ENCODE measurements at places on chromosomes 11 and 22.

DNA sequence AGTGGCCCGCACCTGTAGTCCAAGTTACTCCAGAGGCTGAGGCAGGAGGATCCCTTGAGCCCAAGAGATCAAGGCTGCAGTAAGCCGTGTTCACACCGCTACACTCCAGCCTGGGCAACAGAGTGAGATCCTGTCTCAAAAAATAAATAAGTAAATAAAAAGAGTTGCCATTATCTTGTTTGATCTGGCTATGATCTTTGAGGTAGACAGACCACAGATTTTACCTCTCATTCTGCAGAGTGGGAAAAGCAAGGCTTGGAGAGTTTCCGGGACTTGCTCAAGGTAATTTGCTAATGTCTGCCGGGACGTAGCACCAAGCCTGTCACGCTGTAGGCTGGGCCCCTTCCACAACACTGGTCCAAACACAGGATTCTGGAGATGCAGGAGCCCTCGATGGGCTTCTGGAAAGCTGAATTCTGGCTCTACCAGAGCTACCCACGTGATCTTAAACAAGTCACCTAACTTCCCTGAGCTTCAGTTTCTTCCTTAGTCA lies 6.8 kb downstream of the GRAP2 start:
- no peak for DNase-seq

- DNase-seq = no peak
Observed at GRCh38 chr22:20173246-20173645, 22.4 kb upstream of the CCDC188 start.

GRCh38 chr22:41127451-41127850 lies 35.1 kb downstream of the EP300 start:
- no peak for DNase-seq

- DNase-seq = no peak
Observed at GRCh38 chr11:106399076-106399511, 321.6 kb downstream of the AASDHPPT start.

DNA sequence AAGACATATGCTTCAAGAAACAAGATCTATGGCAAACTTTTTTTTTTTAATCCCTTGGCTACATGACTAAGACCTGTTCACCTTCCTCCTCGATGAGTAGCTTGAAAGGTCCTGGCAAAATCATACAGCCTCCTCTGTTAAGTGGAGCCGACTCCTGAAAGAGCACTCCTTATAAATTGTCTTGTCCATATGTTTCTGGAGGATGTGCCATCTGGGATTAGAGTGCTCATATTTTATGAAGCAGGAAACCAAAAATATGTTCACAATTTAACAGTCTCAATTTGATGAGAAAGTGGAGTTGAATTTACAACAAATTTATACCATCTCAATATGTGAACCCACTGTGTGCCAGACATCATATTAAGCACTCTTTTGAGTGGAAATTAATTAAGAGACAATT lies 912.1 kb upstream of the FAT3 start:
- DNase-seq = no peak

- DNase-seq = no peak
Observed at GRCh38 chr11:119470317-119471291, 47.6 kb upstream of the THY1 start.

DNA sequence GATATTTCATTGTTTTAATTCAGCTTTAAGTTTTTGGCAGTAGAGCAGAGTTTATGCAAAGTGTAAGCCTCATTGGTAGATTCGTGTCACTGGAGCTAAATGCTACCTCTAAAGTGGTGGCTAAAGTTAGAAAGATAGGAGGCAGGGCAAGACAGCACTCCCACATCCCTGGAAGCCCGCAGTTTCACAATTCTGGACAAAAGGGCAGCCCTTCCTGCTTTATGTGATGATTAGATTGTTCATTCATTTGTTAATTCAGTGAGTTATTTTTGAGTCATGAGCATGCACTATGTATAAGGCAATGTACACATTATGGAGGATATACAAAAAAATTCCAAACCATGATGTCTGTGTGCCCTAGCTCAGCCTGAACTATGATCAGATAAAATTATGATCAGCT lies 52.1 kb upstream of the EIF3M start:
- no peak for DNase-seq

DNA sequence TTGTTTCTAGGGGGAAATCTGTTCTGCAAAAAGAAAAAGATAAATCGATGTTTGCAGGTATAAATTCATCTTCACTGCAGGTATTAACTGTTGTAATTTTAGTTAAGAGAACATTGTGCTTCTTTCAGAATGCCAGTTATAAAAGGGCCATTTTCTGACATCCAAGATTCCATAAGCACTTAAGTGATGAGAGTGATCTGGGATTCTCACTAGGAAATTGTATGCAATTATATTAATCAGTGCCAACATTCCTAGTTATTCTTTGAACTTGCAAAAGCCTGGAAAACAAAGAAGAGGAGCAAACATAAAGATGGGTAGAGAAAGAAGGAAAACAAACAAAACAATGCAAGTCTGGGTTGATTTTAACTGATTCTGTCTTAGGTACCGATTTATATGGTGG lies 5.4 kb downstream of the DDI1 start:
- DNase-seq = no peak

GRCh38 chr11:121420398-121420797 lies 31.7 kb upstream of the SORL1 start:
- DNase-seq = no peak

DNA sequence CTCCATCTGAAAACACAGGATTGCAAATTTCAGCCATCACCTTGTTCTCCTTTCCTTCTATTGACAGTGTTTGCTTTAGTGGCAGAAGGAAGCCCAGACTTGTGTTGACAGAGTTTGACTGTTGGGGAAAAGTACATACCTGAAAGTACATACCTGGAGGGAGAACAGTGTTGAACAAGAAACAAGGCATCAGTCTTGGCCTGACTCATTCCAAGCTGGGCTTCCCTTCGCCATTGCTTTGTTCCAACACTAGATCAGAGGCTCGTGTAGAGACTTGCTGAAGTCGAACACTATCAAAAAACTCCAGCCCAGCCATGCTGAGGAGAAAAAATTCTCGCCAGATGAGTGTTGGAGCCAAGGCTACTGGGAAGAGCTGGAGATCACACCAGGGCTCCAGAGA lies 133.4 kb downstream of the BBOX1 start:
- DNase-seq = no peak

- DNase-seq = no peak
Observed at GRCh38 chr11:29022676-29023075, 914.5 kb downstream of the METTL15 start.

DNA sequence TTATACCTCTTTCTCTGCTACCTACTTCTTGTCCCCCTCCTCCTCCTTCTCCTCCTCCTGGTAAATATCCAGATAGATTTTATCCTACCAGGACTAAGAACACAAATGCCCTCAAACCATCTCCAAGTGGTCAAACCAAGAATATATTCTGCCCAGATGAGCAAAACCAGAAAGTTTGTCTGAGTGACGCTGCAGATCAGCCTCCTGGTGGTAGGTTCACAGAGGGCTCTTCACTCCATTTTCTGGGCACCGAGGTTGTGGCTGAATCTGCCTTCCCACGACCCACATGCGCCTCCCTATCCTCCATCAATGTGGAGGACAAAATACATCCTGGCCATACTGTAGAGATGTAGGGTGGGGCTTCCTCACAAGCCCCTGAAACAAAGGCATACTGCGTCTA lies 543.6 kb downstream of the MN1 start:
- DNase-seq = no peak

DNA sequence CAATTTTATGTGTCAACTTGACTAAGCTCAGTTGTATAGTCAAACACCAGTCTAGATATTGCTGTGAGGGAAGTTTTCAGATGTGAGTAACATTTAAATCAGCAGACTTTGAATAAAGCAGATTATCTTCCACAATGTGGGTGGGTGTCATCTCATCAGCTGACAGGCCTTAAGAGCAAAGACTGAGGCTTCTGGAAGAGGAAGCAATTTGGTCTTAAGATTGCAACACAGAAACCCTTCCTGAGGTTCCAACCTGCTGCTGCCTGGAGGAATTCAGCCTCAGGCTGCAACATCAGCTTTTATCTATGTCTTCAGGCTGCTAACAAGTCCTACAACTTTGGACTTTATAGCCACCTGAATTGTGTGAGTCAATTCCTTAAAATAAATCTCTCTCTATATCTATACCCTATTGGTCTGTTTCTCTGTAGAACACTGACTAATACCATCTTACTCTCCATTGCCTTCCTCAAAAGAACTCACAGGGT lies 277.2 kb upstream of the PLET1 start:
- DNase-seq = no peak

DNA sequence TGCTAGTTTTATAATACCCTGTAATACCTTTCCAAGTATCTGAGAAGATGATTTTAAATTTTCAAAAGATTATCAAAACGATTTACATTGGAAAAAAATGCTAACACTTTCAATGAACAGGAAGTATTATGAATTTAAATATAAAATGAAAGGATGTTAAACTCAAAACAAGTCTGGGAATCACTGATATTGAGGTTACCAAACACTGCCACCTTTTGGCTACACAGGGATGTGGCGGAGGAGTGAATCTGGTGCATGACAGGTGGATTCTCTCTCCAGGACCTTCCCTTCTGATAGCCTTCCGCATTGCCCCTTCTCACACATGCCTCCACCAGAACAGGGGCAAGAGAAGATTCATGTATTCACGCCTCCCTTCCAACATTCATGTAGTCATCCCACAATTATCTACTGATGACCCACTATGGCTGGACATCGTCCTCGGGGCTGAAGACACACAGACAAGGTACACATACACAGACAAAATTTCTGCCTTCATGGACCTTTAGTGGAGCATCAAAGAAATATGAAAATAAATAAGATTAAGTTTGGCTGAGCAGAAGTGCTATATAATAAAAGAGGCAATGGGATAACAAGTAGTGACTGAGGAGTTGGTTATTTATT lies 34.7 kb downstream of the ATG16L2 start:
- DNase-seq = peak; percentile 47

DNA sequence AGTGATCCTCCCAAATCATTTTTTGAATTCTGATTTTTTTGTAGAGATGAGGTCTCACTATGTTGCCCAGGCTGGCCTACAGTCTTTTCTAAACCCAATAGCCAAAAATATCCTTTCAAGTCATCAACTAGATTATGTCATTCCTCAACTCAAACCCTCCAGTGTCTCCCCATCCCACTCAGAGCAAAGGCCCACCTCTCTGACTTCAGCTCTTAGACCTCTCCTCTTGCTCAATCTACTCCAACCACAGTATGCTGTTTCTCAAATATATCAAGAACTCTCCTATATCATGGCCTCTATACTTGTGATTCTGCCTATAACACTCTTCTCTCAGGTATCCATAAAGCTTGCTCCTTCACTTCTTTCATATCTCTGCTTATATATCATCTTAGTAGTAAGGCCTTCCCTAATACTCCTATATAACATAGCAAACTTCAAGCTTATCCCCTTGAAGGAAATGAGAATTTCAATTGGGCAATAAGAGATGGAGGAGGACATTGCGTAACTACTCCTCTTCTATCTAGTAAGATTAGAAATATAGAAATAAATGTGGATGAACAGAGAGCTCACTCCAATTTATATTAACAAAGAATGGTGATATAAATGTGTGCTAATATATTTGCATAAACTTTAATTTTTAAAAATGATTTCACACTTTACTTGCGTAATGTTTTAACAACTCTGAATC lies 24.5 kb downstream of the DLG2 start:
- DNase-seq = no peak

DNA sequence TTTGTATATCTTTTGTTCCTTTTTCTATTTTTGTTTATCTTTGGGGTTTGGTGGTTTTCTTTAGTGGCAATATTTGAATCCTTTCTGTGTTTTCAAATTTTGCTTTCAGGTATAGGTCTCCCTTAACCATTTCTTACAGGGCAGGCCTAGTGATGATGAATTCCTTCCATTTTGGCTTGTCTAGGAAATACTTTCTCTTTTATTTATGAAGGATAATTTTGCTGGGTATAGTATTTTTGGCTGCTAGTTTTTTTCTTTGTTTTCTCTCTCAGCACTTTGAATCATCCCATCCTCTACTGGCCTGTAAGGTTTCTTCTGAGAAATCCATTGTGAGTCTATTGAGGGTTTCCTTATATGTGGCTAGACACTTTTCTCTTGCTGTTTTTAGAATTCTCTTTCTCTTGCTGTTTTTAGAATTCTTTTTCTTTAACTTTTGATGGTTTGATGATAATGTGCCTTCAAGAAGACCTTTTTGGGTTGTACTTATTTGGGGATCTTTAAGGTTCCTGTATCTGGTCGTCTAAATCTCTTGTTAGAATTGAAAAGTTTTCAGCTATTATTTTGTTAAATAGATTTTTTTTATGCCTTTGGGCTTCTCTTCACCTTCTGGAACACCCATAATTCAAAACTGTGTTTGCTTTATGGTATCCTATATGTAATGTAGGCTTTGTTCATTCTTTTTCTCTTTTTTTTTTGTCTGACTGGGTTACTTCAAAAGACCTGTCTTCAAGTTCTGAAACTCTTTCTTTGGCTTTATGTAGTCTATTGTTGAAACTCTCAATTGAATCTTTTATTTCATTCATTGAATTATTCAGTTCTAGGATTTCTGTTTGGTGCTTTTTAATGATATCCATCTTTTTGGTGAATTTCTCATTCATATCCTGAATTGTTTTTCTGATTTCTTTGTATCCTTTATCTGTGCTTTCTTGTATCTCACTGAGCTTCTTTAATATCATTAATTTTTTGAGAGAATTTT lies 24.5 kb downstream of the CFAP300 start:
- no peak for DNase-seq

GRCh38 chr22:30574095-30574981 lies at the start of gene GAL3ST1:
GAL3ST1 (minus strand) TSS chr22:30574665; CDS start chr22:30557392, 17,273 bp downstream.
- DNase-seq = no peak

GRCh38 chr11:61749591-61750217 lies 2.7 kb upstream of the MYRF start:
- DNase-seq = no peak

DNA sequence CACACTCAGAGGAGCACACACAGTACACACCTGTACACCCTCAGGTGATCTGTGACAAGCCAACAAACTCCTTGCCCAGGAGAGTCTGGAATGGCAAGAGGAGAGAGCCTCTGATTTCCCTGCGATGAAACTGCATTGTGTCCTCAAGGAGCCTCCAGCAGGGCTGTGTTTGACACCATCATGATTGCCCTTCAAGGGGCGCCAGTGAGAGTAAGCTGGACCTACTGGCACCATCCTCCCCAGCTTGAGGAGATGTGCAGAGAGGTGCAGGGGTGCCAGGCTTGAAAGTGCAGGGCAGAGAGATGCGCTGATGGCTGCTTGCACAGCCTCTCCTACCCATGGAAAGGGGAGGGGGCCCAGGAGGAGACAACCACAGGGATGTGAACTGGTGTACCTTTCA lies 188.8 kb upstream of the CADM1 start:
- DNase-seq = no peak

DNA sequence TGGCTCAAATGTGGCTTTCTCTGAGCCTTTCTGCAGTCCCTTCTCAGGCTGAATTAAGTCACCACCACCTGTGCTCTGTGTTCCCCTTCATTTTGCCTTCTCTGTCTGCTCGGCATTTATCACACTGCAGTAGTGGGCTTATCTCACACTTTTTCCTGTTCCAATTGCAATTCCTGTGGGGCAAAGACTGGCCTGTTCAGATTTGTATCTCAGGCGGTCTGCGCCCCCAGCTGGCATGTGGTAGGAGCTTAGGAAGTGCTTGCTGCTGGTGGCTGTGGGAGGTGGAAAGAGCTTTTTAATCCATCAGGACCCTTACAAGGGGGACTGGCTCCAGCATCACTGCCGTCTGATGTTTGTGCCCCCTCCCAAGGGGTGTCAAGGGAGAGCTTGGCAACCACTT lies 21.2 kb downstream of the BMAL1 start:
- no peak for DNase-seq

GRCh38 chr11:115384236-115384635 lies 120.0 kb downstream of the CADM1 start:
- DNase-seq = no peak

GRCh38 chr11:59138643-59139042 lies 4.0 kb upstream of the FAM111A start:
- no peak for DNase-seq

- no peak for DNase-seq
Observed at GRCh38 chr11:46298699-46299433, 21.4 kb downstream of the CREB3L1 start.
